ENCODE measurements at places on chromosomes 2 and 18.

GRCh38 chr2:386406-387103 lies 98.7 kb upstream of the ALKAL2 start:
- DNase-seq: no peak

DNA sequence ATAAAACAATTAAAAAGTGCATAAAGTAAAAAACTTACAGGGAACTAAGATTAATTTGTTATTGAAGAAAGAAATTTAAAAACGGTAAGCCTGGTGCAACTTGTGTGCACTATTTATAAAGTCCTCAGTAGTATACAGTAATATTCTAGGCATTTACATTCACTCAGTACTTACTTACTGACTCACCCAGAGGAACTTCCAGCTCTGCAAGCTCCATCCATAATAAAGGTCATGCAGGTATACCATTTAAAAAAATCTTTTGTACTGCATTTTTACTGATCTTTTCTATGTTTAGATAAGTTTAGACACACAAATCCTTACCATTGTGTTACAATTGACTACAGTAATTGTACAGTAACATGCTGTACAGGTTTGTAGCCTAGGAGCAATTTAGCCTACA lies 51.5 kb upstream of the NXPH2 start:
- no peak for DNase-seq

GRCh38 chr2:233674995-233675394 lies 3.3 kb downstream of the UGT1A9 start:
- no peak for DNase-seq

- DNase-seq: no peak
These were observed 339.9 kb downstream of the ADCYAP1 start for GRCh38 chr18:1244397-1245122.

- no peak for DNase-seq
These were observed 32.3 kb downstream of the MAP3K2 start for GRCh38 chr2:127355407-127356008.

DNA sequence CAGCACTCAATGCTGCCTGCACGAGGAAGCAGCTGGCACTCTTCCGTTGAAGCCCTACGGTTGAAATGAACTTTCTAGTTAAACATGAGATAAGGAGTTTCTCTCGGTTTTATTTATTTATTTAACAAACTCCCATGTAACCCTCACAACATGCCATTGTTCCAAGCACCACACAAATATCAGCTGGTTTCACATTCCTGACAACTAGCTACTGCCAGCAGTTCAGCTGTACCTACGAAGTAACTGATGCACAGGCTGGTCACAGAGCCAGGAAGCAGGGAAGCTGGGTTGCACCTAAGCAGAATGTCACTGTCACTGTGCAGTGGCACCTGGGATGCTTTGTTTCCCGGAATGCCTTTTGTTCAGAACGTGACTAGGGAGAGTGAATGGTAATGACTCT lies 18.1 kb downstream of the TIMM21 start:
- DNase-seq: no peak

- no peak for DNase-seq
These were observed 171.8 kb upstream of the KLF7 start for GRCh38 chr2:207337234-207338219.

GRCh38 chr2:240459401-240460252 lies 24.2 kb downstream of the GPC1 start:
- DNase-seq: no peak

- no peak for DNase-seq
These were observed 225.4 kb upstream of the FBXO11 start for GRCh38 chr2:48131539-48132270.

DNA sequence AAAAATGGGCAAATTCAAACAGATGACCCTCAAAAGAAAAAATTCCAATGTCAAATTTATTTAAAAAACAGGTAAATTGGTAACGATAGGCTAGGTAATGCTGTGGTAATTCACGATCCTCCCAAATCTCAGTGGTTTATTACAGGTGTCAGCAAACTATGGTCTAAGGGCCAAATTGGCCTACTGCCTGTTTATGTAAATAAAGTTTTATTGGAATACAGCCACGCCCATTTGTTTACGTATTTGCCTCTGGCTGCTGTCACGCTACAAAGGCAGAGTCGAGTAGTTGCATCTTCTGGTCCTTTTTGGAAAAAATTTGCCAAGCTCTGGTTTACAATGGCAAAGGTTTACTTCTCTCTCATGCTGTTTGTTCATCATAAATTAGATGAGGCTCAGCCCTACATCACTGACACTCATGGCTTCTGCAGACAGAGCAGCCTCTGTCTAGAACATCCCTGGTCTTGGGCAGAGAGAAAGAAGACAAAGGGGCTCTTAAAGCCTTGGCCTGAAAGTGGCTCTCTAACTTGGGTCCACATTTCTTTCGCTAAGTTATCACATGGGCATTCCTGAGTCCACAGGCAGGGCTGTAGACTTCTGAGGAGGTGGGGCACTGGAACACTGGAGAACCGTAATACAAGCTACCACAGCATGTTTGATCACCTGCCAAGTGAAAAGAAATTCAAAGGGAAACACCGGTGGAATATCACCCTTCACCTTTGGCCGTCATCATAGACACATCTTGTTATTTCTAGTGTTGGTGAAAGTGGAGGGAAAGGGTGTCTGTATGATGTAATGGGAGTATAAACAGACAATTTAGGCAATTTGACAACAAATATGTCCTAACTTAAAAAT lies 34.8 kb downstream of the SP110 start:
- no peak for DNase-seq

GRCh38 chr2:17302281-17302680 lies 216.0 kb downstream of the RAD51AP2 start:
- no peak for DNase-seq

DNA sequence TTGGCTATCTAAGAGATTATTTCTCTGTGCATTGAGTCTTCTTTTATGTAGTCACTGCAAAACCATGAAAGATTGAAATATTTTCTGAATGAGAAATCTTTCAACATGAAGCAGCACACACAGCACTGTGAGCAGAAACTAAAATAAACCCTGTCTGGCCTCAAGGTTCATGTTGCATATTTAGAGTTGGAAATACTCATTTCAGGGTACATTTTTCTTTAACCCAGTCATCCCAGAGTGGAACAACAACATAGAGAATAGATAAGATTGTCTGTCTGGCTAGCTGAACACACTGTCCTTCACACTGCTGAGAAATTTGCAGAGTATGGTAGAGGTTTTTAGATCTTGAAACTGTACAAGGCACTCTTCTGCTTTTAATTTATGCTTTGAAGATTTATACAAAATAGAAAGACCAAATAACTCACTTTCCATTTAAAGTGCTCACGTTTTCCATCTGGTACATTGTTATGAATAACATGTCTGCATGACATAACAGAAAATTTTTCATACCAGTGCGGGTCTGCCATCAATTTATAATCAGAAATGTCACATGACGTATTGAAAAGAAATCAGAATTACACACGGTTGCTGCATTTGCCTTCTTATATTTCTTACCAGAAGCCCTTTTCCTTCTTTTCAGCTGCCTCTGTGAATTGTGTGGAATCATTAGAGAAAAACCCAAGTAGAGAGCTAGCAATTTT lies 25.0 kb upstream of the FN1 start:
- DNase-seq: peak; percentile 94

GRCh38 chr2:222943820-222944219 lies 83.0 kb downstream of the ACSL3 start:
- no peak for DNase-seq

DNA sequence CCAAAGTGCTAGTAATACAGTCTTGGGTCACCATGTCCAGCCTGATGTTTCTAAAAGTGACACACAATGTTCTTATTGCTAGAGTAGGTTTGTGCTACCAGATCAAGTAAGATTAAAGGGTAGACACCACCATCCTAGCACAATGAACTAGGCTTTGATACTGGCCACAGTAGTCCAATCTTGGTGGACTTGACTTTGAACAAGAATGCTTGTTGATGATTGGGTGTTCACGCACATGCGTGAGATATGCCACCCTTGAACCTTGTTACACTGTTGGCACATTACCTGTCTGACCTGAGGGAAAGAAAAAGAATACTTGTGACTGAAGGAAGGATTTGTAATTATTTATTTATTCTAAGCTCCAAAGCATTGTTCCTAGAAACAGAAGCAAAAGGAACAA lies 72.1 kb upstream of the EMILIN2 start:
- DNase-seq: no peak

DNA sequence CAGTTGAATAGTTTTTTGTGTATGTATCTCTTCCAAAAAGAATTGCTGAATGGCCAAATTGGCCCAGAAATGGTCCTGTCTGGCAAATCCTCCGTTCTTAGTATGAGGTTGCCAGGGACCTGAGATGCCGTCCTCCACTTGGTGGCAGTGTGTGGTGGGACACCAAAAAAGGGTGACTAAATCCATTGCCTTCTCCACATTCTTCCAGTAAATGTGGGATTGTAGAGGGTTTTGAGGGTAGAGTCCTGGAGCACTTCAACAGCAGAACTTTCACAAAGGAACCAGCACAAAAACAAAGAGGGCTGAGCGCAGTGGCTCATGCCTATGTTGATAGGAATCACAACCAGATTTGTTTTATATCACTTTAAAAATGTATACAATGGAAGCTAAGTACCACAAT lies 199.9 kb downstream of the BCL2 start:
- no peak for DNase-seq

DNA sequence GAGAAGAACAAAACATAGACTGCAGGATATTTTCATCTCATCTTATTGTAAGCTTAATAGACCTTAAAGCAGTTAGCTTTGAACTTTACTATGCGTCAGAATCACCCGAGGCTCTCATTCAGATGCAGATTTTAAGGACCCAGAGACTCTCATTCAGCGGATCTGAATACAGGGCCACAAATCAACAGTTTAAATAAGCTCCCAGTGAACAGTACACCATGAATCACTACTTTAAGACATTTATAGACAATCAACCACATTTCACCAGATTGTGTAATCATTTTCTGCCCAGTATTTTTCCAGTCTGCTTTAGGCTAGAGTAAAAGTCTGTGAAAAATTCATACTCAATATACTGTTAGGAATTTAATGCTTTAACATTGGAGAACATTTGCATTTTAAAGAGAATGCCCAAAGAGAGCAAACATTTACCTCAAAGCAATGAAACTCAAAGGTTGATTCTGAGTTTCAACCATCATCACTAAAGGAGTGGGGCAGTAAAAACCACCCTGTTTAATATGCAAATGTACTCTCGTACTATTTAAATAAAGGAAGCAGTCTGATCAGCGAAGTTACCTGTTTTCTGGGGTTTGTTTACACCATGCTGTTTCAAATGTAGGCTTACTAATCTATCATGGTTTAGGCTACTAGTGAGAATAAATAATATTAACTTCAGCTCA lies 11.0 kb upstream of the ALPK2 start:
- DNase-seq: peak; percentile 54

GRCh38 chr2:130366720-130367119 lies 10.9 kb downstream of the PTPN18 start:
- no peak for DNase-seq

GRCh38 chr2:104786821-104787220 lies 67.1 kb upstream of the POU3F3 start:
- no peak for DNase-seq

- DNase-seq: no peak
These were observed 18.2 kb downstream of the CFAP65 start for GRCh38 chr2:219023045-219023605.

- DNase-seq: no peak
These were observed 218.0 kb upstream of the CRIM1 start for GRCh38 chr2:36137612-36138011.

- DNase-seq: no peak
These were observed 217.0 kb downstream of the C1D start for GRCh38 chr2:67845621-67846369.

DNA sequence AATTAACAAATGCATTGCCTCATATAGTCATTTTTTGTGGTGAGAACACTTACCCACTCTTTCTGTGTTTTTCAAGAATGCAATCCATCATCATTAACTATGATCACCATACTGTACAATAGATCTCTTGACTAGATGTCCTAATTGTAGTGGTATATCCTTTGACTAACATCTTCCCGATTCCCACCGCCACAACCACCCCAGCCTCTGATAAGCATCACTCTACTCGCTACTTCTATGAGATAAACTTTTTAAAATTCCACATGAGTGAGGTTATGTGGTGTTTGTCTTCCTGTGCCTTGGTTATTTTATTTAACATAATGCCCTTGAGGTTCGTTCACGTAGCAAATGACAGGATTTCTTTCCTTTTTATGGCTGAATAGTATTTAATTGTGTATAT lies 6.6 kb downstream of the VWA3B start:
- no peak for DNase-seq

GRCh38 chr2:189444322-189444721 lies 3.0 kb downstream of the WDR75 start:
- DNase-seq: no peak

DNA sequence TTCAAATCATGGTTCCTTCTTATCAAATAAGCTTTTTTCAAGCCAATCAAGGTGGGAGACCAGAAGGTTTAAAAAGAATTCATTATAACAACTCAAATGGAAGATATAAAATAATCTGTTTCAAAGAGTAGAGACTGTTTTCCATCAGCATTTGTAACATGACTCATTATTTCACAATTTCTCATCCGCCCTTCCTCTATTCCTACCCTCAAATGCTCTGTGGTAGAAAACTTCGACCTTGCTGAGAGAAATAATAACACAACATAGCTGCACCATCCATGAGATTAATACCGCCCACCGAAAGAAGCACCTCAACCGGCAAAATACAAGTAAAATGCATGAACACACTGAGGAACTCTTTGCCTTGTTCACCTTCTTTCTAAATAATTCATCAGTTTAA lies 2039.2 kb upstream of the CELF4 start:
- DNase-seq: no peak

DNA sequence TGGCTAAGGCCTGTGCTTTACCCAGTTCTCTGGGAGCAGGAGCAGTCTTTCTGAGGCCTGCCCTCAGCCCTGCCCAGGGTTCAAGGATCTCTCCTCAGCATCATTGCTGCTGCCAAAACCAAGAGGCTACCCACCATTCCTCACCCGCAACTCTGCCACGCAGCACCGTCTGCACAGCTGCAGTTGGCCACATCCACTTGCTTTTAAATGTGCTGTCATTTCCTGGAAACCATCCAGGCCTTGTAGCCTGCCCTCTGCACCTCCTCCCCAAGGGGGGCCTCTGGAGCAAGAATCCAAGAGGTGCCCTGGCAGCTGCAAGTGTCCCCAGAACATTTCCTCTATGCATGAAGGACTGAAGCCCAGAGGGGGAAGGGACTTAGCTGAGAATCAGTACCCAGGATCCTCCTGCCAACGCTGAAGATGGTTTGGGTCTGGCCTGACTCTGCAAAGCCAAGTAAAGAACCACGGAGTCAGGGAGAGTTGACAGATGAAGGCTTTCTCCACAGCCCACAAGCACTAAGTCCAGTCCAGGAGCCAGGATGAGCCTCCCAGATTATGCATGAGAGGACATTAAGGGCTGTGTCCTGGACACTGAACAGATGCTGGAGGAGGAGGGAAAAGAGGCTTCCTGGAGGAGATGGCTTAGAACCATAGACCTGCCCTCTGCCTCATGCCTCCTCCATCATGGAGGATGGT lies 14.9 kb downstream of the EMX1 start:
- no peak for DNase-seq

DNA sequence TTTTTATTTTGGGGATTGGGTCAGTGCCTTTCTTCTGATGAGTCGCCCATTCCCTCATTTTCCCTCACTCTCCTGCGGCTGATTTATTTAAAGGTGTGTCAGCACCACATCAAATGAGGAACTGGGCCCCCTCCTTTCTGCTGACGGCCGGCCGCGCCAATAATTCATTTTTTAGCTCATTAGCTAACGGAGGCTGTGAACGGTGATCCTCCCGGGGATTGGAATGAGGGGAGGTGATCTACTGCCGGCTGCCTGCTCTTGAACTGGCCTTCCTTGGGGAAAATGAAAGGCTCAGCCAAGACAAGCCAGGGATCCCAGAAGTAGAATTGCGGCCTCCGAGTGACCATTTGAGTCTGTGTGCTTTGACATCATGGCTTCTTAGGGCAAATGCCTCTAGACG lies 54.2 kb downstream of the GBX2 start:
- no peak for DNase-seq

GRCh38 chr2:12737738-12738485 lies 21.2 kb downstream of the TRIB2 start:
- DNase-seq: no peak

Measured in fibroblast of skin of left quadriceps (primary cell).